Hematopoietic multipotent progenitor cell (in vitro differentiated cells): ENCODE measurements at places on chromosomes 11 and 22. TPM values are rescaled to one million over a fixed set of nuclear protein-coding genes. Genes with fewer than 3 reads are reported as not detected.

Gene OR4C46
- total RNA-seq, result not detected

Gene PLAAT3
- total RNA-seq, result not detected

Gene UCP2
- total RNA-seq, result 243 TPM

Gene DENND5A
- total RNA-seq, result 433 TPM

Gene SOX6
- total RNA-seq, result 0.27 TPM

Gene TBX10
- not detected for total RNA-seq

Gene MS4A3
- 16.7 TPM for total RNA-seq

Gene WEE1
- total RNA-seq, result 23.7 TPM

Gene TRIM51
- not detected for total RNA-seq

Gene EHF
- total RNA-seq, result not detected

Gene OR8K3
- not detected for total RNA-seq

Gene PRCP
- total RNA-seq, result 23.4 TPM

Gene CD248
- total RNA-seq, result 1.1 TPM

Gene KBTBD4
- 33.1 TPM for total RNA-seq
